ENCODE measurements at places on chromosomes 12 and 14.

GRCh38 chr12:108193917-108194316 is 64.8 kb downstream of the WSCD2 start:
- peak; percentile 70 for DNase-seq

GRCh38 chr12:65885312-65885711 is 61.0 kb downstream of the HMGA2 start:
- no peak for DNase-seq

DNA sequence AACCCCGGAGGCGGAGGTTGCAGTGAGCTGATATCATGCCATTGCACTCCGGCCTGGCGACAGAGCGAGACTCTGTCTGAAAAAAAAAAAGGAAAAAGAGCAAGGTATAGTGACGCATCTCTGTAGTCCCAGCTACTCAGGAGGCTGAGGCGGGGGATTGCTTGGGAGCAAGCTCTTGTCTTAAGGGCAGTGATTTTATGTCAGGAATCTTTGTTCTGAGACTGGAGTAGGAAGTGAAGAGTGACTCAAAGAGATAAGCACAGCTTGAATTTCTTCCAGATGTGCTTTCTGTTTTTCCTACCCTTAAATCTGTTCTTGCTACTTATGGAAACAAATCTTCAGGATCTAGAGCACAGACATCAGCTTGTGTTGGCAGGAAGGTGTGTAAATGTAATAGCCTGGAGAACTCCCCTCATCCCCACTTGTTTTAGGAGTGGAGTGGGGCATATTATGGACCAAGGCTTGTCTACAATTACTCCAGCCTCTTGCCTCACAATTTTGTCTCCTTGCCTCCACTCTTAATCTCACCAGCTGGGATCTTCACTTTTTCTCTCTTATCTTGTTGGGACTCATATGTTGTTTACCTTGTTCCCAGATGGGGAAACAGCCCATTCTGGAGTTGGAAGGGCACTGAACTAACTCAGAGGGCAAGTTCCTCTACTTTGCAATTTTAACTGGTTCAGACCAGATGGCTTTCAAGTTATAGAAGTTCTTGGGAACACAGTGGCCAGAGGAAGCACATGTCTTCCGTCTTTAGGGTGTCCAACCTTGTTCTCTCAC is 7.5 kb downstream of the TMED2 start:
- DNase-seq = no peak

- DNase-seq = peak; percentile 83
Observed at GRCh38 chr12:89345830-89346740, 6.2 kb downstream of the DUSP6 start.

DNA sequence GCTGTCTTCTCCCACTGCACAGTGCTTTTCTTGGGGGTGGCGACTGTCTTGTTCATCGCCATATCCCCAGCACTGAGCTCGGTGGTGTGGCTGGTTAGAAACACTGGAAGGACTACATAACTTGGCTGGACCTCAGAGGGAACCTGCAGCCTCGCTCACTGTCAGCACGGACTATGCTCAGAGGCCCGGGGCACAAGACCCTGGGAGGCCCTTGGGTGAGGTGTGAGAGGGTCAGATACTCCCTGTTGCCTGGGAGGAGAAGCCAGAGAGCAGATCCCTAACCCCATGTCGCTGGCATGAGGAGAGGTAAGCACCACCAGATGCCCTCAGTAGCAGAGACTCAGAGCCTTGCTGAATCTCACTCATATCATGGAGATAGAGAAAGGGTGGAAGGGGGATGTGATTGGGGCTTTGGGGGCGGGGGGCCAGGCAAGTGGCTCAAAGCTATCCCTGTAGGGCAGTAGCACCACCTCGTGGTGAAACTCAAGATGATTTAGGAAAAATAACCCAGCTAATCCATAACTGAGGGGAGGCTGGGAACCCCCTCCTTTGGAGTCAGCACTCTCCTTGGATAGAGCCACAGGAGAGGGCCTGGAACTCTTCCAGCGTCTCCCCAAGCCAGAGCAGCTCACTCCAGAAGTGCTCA is 18.7 kb upstream of the HDAC7 start:
- peak; percentile 69 for DNase-seq

- peak; percentile 7 for DNase-seq
Observed at GRCh38 chr12:38384816-38385378, 68.3 kb downstream of the ALG10B start.

DNA sequence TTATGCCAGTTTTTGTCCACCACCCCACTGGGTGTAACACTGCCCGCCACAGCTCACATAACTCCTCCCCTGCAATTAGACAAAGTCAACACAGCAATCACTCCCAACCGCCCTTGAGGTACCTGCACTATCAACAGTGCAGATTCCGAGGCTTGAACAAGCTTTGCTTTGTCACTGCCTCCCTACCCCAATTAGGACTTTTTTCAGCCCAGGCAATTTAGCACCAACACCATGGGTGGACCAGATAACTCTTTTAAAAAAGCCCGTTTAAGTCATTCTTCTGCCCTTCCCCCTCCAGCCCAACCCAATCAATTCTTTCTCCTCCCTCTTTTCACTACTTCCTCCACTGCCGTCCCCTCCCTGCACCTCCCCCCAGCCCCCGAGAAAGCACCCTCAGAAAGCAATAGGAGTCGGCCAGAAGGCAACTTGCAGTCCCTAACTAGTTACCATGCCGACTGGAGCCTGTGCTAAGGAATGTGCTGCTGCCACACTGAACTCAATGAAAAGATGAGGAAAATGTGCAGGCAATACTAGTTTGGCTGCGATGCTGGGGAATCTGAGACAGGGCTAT is 45.7 kb upstream of the OTX2 start:
- peak; percentile 90 for DNase-seq

GRCh38 chr12:1047898-1048660 is 57.1 kb downstream of the ERC1 start:
- DNase-seq = no peak

- DNase-seq = no peak
Observed at GRCh38 chr12:1542599-1542998, 51.8 kb downstream of the FBXL14 start.

DNA sequence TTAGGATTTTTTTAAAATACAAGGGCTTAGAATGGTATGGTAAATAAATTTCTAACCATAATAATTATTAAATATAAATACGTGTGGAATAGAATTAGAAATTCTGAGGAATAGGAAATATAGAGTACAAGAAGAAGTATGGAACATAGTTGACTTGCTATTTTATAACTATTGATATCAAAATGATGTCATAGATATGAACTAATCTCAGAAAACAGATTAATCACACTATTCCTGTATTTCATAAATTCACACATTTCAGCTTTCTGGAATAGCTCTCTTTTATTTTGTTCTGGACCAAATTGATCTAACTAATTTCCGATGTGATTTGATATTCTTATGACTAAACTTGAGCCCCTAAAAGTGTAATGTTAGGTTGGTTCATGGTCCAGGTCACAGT is 237.2 kb upstream of the NPAS3 start:
- no peak for DNase-seq

GRCh38 chr12:131994589-131994988 is 44.8 kb downstream of the EP400 start:
- no peak for DNase-seq

GRCh38 chr12:49661191-49661590 is 37.8 kb downstream of the PRPF40B start:
- no peak for DNase-seq

DNA sequence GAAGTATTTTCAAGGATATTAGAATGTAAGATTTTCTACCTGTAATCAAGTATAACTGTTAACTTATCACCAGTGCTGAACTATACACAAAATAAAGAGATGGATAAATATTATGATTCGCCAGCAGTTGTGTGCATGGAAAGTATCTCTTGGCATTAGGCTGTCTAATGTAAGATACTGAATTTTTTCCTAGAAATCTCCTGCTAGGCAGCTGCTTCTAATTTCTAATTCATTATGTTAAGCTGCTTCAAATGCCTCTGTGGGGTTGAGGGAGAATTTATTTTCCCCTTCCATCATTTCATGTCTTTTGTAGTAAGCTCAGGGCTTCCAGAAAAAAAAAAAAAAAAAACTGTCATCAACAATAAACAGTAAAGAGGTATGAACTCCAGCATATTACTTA is 516.0 kb downstream of the DIO2 start:
- DNase-seq = no peak

DNA sequence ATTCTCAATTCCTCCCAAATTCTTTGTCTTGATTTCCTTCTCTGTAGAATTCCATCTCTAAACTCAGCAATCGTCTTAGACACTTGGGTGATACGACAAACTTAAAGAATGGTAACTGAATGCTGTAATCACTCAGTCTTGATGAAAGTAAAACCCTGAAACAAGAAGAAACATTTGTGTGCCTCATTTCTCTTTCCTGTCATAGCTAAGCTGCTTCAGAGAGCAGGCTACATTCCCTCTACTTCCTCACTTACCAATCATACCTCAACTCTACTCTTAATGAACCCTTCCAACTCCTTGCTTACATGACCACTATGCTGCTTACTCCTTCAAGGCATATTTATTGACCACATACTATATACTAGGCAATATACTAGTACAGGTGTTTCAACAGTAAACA is 8.3 kb downstream of the MAP4K5 start:
- no peak for DNase-seq

GRCh38 chr12:93795352-93795751 is 118.2 kb downstream of the CRADD start:
- DNase-seq = no peak

- no peak for DNase-seq
Observed at GRCh38 chr12:132506328-132507160, 16.6 kb downstream of the FBRSL1 start.

- DNase-seq = no peak
Observed at GRCh38 chr14:99317231-99318090, 45.5 kb upstream of the BCL11B start.

DNA sequence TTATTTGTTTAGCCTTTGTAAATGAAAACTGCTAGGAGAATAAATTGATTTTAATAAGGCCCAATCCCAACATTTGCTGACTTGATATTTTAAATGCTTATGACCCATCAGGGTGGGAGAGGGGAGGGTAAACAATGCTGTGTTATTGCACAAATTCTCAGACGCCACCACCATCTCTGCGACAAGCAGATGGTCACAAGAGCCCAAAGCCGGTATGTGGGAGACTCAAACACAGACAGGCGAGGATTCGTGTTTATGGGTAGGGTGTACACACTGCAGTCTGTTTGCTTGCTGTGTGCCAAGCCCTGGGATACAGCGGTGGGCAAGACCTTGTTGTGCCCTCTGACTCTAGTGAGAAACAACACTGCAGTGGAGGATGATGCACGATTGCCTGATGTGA is 39.2 kb upstream of the PWP1 start:
- peak; percentile 23 for DNase-seq

GRCh38 chr14:76984787-76985375 is 43.6 kb downstream of the IRF2BPL start:
- no peak for DNase-seq

DNA sequence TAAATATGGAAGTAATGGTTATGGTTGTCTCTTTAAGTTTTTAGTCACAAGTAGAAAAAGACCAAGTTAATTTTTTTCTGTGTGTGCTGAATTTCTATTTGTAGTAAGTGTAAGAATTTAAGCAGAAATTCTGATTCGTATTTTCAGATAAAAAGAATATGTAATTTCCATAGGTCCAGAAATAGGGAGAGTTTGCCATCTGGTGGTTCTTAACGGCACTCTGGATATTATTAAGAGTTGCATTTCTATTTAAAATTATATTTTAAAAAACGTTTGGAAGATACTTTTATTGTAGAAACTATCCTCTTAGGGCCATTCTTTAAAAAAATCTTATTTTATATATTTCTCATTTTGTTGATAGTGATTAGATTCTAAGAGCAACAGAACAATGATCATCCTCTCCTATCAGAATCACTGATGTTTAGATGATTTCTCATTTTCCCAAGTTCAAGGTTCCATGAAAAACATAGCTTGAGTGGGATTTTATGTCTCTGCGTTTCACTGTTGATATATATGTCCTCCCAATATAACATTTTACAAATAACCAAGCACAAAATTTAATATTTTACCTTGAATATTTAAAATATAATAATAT is 88.3 kb downstream of the LRRK2 start:
- DNase-seq = no peak

GRCh38 chr14:51730098-51730497 is 78.4 kb downstream of the FRMD6 start:
- DNase-seq = no peak

DNA sequence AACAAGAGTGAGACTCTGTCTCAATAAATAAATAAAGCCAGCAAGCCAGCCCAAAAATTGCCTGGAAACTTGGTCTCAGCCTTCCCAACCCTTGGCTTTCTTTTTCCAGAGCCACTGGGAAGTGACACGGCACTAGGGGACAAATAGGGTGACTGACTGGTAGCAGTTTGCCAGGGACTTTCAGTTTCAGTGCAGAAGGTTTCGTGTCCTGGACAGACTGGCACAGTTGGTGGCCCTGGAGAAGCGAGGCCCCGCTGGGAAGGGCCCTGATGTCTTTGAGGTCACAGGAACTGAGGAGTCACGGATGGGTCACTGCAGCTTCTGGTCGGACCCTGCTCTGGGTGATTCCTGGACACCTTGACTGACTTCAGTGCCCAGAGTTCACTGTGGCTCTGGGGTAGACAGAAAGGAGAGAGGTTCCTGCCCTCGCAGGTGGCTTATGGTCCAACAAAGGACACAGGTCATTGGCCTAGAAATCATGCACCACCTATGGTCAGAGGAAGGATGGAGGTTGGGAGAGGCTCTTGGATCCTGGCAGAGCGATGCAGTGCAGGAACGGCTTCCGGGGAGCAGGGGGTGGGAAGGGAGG is 2.7 kb downstream of the LRRC43 start:
- no peak for DNase-seq

- no peak for DNase-seq
Observed at GRCh38 chr12:121775501-121775900, 18.0 kb downstream of the RHOF start.

GRCh38 chr12:76768576-76768975 is 4.7 kb downstream of the ZDHHC17 start:
- no peak for DNase-seq

DNA sequence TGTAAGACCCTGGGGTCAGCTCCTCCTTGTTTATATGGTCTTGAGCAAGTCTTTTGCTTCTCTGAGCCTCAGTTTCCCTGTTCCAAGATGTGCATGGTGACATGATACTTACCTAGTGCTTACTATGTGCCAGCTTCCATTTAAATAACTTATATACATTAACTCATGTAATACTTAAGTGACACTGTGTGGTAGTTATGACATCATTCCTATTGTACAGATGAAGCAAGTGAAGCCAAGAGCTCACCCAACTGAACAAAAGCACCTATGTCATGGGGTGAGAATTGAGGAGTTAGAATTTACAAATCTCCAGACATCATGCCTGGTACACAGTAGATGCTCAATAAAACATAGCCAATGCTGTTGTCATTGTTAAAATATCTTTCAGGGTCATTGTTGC is 41.3 kb upstream of the CMKLR1 start:
- no peak for DNase-seq

GRCh38 chr12:39503439-39503838 is 60.5 kb upstream of the KIF21A start:
- DNase-seq = no peak

DNA sequence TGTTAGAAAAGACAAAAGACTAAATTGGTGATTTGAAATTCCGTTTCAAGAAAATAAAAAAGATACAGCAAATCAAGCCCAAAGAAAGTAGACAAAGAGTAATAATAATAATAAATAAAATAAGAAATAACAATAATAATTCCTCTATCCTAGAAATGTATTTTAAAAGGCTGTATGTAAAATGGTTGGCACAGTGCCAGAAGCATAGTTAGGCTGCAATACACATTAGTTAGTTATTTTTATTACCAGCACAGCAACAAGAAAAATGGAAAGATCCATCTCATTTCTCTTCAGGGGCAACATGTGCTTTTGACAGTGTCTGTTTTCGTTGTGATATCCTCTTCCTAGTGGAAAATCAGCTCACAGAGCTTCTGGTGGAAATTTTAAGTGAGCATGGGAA is 174.1 kb upstream of the TMTC1 start:
- DNase-seq = no peak

- DNase-seq = no peak
Observed at GRCh38 chr14:34711169-34711568, 3.2 kb downstream of the CFL2 start.
